ENCODE measurements at places on chromosomes 5 and 9.

- no peak for DNase-seq
Measured at GRCh38 chr5:169566202-169566601, 17.4 kb upstream of the SPDL1 start.

- no peak for DNase-seq
Measured at GRCh38 chr5:128464596-128464995, 73.4 kb downstream of the FBN2 start.

DNA sequence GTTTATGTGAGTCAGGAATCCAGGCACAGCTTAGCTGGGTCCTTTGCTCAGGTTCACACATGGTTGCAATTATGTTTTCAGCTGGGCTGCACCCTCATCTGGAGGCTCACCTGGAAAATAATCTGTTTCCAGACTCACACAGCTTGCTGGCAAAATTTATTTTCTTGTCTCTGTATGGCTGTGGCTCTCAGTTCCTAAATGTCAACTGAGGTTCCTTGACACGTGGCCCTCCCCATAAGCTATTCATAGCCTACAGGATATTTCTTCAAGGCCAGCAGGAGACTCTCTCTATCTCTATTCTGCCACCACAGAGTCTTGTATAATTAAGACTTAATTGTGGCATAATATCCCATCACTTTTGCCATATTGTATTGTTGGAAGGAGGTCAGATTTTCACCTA is 732.0 kb downstream of the CDH18 start:
- DNase-seq, result no peak

GRCh38 chr9:38328765-38329164 is 63.7 kb upstream of the ALDH1B1 start:
- DNase-seq, result no peak

DNA sequence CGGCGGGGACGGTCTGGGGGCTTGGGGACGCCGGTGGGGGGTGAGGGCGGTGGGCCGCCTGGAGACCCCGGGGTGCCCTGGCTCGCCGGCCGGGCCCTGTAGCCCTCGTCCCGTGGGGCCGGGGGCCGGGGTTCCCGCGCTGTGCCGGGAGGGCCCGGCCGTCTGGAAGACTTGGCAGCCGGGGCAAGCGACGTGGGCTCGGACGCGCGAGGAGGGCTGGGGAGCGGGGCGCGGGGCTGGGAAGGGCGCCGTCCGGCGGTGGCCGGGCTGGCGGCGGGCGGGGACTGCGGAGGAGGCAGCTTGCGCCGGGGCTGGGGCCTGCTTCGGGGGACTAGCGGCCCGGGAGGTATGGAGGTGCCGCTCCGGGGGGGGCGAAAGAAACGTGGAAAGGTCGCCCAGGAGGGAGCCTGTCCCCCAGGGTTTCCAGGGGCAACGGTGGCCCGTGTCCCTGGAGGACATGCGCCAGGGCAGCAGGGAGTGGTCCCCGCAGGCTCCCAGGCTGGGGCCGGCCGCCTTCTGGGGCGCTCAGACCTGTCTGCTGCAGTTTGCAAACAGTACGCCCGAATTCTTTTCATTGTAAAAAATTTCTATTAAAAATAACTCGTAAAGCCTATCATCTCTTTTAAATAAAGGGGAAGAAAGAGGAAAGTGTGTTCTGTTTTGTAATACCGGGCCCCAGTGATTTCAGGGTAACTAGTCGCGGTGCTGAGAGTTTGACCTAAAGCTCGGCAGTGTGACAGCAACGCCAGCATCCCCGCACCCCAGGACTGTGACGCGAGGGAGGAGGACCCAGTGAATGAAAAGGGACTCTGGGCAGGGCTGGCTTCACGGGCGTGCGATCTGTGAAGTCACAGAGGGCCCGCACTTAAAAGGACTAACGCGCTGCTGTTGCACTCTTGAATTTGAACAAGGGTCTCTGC is 752 bp upstream of the ANKH start:
- peak; percentile 78 for DNase-seq

GRCh38 chr5:162334944-162335343 is 267.4 kb downstream of the GABRG2 start:
- DNase-seq, result no peak

DNA sequence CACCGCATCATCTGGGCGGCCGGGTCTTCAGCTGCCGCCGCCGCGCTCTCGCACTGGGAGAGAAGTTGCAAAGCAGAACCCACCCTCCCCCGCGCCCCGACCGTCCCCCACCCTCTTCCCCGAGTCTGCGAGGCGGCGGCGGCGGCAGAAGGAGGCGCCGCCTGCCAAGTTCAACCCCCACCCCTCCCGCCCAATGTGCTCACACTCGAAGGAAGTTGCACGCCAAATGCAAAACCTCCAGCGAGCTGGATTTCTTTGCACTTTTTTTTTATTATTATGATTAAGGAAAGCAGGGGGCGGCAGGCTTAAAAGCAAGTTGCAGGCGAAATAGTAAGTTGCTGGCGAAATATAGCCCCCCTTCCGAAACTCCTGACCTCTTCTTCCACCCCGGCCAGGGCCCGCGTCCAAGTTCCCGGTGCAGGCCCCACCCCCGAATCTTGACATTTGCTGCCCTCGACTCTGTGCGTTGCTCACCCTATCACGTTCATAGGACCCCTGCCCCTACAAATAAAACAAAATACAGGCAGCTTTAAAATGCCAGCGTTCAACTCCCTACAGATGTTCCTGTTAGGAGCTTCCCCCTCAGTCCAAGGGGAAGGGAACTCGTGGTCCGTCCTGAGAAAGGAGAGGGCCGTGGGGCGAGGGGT is 1.1 kb upstream of the NR3C1 start:
- peak; percentile 84 for DNase-seq

DNA sequence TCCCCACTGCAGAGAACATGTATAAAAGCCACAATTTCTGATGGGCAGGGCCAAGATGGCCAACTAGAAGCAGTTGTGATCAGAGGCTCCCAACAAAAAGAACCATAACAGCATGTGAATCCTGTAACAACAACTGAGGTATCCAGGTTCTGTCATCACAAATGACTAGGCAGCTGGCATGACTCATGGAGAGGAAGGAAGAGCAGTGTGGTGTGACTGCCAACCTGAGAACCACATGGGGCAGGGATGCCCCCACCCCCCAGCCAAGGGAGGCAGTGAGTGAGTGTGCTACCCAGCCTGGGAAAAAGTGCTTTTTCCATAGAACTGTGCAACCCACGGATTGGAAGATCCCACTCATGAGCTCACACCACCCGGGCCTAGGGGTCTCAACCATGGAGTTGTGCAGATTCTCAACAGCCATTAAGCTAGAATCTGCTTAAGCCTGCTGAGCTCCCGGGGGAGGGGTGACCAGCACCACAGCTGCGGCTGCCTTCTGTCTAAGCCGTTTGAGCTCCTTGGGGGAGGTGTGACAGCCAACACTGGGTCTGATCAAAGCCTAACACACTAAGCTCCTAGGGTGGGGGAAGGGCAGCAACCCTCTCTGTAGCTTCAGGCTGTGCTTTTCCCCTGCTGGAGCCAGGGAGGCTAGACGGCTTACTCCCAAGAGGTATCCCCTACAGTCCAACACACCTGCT is 80.1 kb upstream of the DMAC1 start:
- no peak for DNase-seq

DNA sequence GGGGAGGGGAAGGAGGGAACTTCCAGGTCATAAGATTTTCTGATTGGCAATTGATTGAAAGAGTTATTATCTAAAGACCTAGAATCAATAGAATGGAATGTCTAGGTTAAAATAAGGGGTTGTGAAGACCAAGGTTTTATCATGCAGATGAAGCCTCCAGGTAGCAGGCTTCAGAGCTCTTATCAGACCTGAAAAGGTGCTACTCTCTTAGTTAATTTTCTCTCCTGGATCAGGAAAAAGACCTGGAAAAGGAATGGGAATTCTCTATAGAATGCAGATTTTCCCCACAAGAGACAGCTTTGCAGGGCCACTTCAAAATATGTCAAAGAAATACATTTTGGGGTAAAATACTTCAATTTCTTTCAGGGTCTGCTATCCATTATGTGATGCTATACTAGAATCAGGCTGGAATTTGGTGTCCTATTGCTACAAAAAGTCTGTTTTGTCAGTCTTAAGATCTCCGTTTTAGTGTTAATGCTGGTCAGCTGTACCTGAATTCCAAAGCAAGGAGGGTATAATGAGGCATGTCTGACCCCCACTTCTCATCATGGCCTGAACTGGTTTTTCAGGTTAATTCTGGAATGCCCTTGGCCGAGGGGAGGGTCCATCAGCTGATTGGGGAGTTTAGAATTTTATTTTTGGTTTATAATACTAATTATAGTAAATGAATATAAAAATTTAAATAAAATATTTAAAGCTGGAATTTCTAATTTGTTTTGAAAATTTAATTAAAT is 16.6 kb upstream of the STOM start:
- DNase-seq, result no peak

DNA sequence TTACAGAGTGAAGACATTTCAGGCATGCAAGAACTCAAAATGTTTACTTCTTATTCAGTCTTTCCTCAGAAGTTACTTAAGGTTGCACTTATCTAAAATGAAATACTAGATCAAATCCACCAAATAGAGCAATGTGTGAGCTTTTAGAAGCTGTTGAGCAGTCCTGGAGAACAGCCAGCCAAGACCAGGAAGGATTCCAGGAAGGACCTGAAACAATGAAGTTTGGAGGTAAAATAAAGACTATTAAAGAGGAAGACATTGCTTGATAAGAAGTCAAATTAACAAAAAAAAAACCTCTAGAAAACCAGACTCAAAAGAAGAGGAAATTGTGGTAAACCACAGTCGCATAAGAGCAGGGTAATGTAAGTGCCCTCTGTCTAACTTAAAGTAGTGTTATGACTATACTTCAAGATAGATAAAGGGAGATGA is 156.2 kb upstream of the S1PR3 start:
- DNase-seq, result peak; percentile 6

DNA sequence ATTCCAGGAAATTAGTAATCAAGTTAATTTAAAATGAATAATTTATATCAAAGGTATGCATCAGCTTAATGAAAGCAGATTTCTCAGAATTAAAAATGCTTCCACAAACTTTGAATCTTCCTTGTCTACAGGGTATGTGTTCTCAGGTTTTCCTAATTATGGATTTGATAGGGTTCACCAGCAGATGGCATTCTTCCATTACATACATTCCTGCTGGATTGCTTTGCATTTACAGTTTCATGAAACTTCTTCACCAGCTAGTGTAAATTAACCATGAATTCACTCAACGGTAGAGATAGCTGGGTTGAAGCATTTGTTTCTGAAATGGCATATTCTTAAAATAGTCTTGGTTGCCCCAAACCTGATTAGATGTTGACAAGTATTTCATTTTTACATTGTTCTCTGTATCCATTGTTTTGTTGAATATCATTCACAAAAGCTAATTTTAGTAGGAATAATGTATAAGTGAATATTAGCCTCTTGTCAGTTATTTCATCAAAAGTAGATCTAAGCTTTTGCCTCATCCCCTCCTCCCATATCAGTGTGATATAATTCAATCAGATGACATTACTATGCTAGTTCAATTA is 68.7 kb upstream of the WDR41 start:
- DNase-seq, result peak; percentile 51

DNA sequence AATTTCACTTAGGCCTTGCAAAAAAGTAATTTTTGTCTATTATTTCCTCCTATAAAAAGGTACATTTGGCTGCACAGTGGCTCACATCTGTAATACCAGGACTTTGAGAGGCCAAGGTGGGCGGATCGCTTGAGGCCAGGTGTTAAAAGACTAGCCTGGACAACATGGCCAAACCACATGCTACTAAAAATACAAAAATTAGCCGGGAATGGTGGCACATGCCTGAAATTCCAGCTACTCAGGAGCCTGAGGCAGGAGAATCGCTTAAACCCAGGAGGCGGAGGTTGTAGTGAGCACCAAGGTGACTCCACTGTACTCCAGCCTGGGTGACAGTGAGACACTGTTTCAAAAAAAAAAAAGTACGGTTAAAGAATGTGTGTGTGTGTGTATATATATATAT is 15.7 kb downstream of the NUP155 start:
- no peak for DNase-seq

DNA sequence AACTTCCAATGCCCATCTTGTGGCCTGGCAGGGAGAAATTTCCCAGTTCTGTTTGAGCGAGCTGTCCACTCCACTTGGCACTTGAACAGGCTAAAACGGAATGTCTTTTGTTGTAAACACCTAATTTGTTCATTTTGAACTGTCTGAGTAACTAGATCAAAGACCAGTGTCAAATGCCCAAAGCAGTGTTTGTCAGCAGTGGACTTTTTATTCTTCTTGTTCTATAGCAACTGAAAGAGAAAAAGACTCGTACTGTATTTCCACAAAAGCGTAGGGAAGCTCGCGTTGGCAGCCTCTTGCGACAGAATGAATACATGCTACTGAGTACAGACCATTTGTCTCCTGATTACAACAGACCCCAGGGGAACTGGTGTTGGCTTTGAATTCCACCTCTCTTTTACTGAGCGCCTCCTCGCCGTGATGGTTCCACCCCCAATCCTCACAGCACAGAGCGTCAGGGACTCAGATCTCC is 601.8 kb upstream of the ZNF608 start:
- DNase-seq, result peak; percentile 73

- no peak for DNase-seq
Measured at GRCh38 chr9:132798817-132799790, 79.0 kb downstream of the AK8 start.

DNA sequence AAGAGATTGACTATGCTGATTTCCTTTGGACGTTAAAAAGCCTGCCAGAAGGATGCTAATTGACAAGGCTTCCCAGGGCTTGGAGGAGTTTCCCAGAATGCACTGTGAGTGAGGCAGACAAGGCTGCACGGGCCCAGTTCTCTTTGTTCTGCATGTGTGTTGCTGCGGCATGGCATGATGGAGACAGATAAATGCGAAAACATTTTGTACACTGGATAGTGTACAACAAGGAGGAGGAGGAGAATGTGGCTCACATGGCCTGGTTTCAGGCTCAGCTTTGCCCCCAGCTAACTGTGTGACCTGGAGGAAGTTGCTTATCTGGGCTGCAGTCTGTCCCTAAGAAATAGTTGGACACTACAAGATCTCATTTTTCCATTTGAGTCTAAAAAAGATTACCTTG is 135.5 kb upstream of the CPEB4 start:
- DNase-seq, result no peak

- no peak for DNase-seq
Measured at GRCh38 chr9:12631866-12632265, 61.3 kb upstream of the TYRP1 start.

- no peak for DNase-seq
Measured at GRCh38 chr9:116181853-116182610, 28.4 kb downstream of the PAPPA start.
